T-helper 22 cell (primary cell): ENCODE measurements at places on chromosomes 6 and 20.

DNA sequence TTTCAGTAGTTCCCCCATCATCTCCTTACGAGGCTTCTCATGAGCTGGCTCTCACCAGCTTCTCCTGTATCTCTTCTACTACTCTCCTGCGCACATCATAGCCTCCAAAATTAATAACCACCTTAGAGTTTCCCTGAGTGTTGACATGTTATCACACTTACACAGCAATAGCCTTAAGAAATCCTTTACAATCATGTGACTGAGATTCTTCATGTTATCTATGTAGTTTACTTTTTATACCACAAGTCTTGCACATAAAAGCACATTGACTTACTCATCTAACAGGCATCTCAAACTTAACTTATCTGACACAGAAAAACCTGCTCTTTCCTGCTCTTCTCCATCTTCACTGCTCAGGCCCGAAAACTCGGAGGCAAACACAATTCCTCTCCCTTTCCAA, 103.7 kb upstream of the TAB2 start:
- DNase-seq, result no peak

DNA sequence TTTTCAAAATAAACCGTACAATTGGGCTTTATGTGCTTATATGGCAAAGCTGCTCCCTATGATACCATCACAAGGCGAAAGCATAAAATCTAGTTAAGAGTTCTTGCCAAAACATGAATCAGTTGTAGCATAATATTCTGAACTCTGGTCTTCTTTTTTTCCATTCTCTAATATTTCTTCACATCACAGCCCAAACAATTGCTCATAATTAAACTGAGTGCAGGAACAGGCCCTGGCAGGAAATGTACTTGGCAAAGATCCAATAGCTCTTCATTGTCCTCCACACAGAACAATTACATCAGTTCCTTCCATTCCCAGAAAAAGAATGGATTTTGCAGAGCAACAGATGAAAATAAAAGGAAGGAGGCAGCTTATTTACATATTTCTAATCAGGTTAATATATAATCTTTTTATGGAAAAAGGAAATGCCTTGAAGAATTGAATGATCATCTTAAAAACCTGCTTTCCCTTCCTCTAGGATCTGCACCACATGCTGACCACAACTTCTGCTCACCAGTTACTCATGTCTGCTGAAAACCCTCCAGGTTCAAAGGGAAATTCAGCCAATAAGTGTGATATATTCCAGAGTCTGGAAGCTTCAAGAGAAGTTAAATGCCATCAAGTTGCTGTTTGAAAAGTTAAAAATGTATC, 123.3 kb upstream of the COL21A1 start:
- DNase-seq, result no peak

- no peak for DNase-seq
Measured at GRCh38 chr6:49929340-49929739, 34.6 kb downstream of the DEFB114 start.

- no peak for DNase-seq
Measured at GRCh38 chr6:41315943-41316620, 19.3 kb upstream of the NCR2 start.

DNA sequence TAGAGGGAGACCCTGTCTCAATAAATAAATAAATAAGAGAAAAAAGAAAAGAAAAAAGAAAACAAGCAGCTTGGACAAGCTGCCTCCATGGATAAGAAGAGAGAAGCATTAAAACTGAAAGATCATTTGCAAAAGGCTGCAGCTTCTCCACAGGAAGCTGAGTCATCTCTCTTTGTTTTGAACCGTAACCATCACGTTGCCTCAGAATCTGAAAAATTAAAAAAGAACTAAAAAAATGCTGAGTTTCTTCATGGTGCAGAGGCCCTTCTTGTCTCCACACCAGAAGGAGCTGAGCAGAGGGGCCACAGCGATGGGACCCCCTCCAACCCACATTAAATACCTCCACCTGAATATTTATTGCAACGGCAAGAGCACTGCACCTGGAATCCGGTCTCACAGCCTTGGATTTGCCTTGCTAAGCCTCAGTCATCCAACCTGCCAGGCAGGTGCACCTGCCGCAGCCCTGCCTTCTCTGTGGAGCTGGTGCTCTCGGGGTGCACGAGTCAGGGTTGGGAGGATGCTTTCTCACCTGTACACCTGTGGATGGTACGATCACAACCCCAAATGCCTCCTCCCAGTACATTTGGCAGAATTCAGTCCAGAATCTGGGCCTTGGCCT, 28.1 kb downstream of the TOX2 start:
- DNase-seq, result no peak

DNA sequence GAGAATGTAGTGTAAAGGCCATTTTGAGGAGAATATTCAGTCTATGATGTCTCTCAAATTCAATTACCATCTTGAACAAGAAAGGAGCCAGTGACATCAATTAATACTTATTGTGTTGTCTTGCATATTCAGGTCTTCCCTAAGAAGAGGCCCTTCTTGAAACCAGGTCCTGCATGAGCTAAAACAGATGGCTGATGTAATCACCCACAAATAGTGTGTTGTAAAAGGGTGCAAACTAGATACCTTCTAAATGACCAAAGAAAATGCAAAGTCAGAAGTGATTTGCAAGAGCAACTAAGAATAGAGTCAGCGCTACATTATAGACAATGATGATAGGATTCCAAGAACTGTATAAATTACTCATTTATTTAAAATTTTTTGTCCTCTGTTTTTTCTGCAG, 97.0 kb downstream of the BTBD3 start:
- no peak for DNase-seq

DNA sequence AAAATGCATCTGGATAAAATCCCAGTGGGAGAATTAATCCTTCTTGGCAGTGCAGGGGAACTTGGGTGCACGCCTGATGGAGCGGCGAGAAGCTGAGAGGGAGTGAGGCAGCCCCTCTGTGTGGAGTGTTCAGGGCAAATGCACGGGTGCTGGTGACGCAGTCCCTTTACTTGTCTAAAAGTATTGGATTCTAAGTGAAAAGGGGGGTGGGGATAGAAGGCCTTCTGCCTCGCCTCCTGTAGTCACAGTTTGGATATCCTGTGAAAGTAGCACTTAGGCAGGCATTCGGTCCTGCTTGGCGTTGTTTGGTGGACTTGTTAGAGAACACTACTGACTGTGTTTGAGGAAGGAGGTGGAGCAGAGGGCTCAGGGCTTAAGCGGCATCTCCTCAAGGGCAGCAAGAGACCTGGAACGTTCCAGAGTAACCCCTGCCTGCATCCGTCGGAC, 39.3 kb downstream of the PHACTR3 start:
- DNase-seq, result no peak

- no peak for DNase-seq
Measured at GRCh38 chr20:63308218-63308911, 15.4 kb downstream of the COL20A1 start.

GRCh38 chr6:71284785-71285184, 3.8 kb upstream of the OGFRL1 start:
- DNase-seq, result no peak

GRCh38 chr20:18052856-18053255, 4.9 kb downstream of the OVOL2 start:
- DNase-seq, result no peak

DNA sequence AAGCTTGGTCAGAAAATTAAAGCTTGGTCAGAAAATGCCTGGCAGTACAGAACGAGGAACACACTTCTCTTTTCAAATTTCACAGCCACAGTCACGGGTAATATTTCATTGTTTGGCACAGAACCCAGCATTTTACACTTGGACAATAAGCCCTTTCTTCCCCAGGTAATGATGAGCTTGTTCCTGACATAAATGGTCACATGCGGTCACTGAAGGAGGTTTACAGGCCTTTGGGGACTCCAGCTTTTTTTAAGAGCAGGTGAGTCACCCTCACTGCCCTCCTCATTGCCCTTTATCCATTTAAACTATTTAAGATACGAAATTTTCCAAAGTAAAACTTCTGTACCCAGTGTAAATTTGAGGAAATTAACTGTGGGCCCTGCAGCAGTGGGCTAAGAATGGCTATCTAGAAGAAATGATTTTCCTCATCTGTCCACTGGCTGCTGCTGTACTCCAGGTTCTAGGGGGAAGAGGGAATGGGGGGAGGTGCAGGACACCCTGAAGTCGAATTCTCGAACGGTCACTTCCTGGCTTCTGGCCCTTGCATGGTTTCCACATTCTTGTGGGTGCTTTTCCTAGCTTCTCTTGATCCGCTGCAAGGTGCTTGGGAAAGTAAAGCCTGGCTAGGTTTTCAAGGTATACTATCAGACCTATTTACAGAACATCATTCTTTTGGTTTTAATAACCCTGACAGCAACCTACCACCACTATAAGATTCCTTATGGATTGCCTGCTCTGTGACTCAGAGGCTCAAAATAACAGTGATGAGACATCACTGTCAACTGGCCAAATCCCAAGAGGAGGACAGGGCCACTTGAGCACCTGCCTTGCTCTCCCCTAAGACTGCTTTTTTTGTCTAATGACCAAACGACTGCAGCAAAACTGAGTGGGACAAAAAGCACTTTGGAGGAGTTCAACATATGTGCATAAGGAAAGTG, 75.8 kb downstream of the PREP start:
- no peak for DNase-seq

- DNase-seq, result no peak
Measured at GRCh38 chr6:143952060-143952778, 55.8 kb downstream of the PLAGL1 start.

DNA sequence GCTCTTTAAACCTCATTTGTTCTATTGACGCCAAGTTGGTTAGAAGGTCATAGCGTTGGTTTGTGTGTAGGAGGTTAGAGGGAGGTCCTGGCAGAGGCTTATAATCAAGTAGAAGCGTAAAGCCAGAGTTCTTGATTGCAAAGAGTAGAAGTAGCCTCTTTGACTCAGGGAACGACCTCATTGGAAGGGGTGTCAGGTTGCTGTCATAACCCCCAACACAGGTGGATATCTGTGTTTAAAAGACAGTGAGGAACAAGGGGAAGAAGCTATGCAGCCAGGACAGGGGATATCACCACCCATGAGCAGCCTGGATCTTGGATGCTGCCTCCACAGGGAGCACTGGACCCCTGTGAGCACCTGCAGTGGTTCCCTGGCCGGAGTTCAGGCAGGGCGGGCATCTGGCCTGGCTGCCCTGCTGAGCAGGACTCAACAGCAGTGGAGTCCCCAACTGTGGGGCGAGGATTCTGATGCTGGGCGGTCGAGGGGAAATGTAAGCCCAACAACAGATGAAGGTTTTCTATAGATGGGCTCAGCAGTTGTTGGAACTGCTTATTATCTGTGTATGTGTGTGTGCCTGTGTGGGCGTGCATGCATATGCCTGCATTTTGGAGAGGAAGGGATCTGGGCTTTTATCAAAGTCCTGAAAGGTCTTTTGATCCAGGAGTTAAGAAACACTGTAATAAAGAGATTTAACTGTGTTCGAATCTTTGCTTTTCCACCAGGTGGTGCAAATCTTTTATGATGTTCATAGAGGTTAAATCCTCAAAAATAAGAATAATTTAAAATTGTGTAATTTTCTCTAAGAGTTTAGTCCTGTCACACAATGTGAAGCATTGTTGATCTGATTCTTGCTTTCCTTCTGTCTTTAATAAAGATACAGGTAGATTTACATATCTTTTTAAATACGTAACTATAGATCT, 27.7 kb downstream of the HIVEP1 start:
- DNase-seq, result no peak

DNA sequence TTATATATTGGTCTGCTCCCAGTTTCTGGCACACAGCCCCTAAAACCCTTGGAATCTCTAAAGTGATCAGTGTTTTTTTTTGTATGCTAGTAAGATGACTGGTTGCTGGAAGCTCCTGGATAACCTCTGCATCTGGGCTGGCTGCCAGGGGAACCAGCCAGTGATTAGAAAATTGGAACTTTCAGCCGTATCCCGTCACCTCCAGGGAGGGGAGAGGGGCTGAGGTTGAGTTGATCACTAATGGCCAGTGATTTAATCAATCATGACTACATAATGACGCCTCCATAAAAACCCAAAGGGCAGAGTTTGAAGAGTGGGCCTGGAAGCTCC, 48.0 kb upstream of the NOP56 start:
- DNase-seq, result no peak

- DNase-seq, result no peak
Measured at GRCh38 chr6:101513181-101513580, 119.7 kb downstream of the GRIK2 start.
